ENCODE measurements at places on chromosomes 3 and 15. TPM values are rescaled to one million over a fixed set of nuclear protein-coding genes. Genes with fewer than 3 reads are reported as not detected.

Gene TRIM42
- not detected for total RNA-seq

Gene SEC22C
- total RNA-seq: 83.0 TPM

Gene MAPKBP1
- total RNA-seq: 35.5 TPM

Gene SPATA12
- total RNA-seq: 0.07 TPM

Gene PLD1
- 173 TPM for total RNA-seq

Gene TRAK1
- total RNA-seq: 52.7 TPM

Gene RASGRP1
- total RNA-seq: 0.13 TPM

Gene LRRC31
- not detected for total RNA-seq

Gene SQOR
- total RNA-seq: 32.4 TPM

Gene ITIH1
- not detected for total RNA-seq

Gene GNB5
- total RNA-seq: 17.0 TPM

Gene KLHL40
- under 0.01 TPM for total RNA-seq

Gene C2CD4A
- total RNA-seq: 1.3 TPM

Gene SEMA3G
- total RNA-seq: 9.8 TPM

Gene FAM98B
- 19.7 TPM for total RNA-seq

Gene RARRES1
- 0.66 TPM for total RNA-seq

Gene NDN
- total RNA-seq: 28.5 TPM

Gene PAK6
- not detected for total RNA-seq

Gene TRAT1
- total RNA-seq: not detected

Gene GHSR
- total RNA-seq: not detected

Gene SLC7A14
- total RNA-seq: 2.4 TPM

Gene SLC9A9
- 5.6 TPM for total RNA-seq

Gene SCAANT1
- not detected for total RNA-seq

Gene EDC3
- 18.3 TPM for total RNA-seq

Gene TRANK1
- total RNA-seq: 15.0 TPM

Gene TRH
- total RNA-seq: not detected

Gene FAH
- total RNA-seq: 11.7 TPM

Gene ANKRD34C
- not detected for total RNA-seq

Gene BCHE
- total RNA-seq: 0.13 TPM

Gene FES
- 50.6 TPM for total RNA-seq

Gene TPRG1
- 0.13 TPM for total RNA-seq

Gene CMTM8
- total RNA-seq: 2.3 TPM

Gene RHOV
- not detected for total RNA-seq

Gene EBLN2
- 12.4 TPM for total RNA-seq

Gene C2CD4B
- 21.7 TPM for total RNA-seq

Gene THSD4
- total RNA-seq: 19.3 TPM

Gene FOXL2NB
- 0.14 TPM for total RNA-seq

Gene NCK1
- 85.3 TPM for total RNA-seq

Gene CXCR6
- total RNA-seq: not detected

Gene CHRFAM7A
- 5.3 TPM for total RNA-seq

Gene RTP1
- not detected for total RNA-seq

Gene CNOT10
- 31.4 TPM for total RNA-seq

Gene DLL4
- 72.7 TPM for total RNA-seq

Gene ATG7
- 147 TPM for total RNA-seq
